ENCODE measurements at places on chromosomes 13 and 19.

DNA sequence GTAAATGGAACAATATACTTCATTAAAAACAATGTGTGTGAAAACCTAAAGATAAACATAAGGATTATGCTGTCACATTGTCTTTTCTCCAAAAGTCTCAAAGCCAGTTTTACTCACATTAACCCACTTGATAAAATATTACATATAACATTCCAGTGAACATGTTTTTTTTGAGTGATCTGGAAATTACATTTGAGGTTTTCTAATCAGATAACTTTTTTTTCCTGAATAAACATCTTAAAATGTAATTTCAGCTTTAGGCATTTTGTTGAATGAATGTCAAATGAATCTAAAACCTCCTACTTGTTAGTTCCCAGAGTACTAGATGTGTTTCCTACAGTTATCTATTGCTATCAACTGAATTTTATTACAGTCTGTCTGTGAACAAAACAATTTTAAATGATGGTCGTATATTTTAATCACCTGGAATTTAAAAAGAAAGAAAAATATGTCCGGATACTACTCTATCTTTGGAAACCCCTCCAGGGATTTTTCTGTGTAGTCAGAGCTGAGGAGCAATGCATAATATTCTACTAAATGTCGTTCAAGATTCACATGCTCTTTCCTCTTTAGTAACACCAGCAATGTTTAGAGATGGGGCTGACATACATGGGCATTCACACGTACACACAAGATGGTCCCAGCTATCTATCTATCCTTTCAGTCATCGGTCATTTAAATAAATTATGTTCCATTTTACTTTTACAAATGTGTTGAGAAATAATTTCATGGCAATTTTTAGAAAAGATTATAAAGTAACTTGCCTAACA is 283.9 kb downstream of the KLF12 start:
- no peak for DNase-seq

DNA sequence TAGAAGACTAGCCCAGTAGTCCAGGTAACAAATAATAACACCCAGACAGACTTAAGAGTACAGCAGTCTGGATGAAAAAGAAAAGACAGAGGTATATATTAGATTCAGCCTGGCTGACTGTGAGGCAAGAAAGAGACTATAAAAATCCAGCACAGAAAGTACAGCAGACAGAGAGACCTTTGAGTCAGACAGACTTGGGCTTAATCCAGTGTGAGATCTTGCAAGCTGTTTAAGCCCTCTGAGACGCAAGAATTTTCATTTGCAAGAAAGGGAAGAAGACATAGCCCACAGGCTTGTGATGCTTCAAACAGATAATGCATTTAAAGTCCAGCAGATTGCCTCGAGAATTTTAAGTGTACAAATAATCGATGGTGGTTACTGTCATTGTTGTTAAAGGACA is 471.4 kb downstream of the LIG4 start:
- no peak for DNase-seq

DNA sequence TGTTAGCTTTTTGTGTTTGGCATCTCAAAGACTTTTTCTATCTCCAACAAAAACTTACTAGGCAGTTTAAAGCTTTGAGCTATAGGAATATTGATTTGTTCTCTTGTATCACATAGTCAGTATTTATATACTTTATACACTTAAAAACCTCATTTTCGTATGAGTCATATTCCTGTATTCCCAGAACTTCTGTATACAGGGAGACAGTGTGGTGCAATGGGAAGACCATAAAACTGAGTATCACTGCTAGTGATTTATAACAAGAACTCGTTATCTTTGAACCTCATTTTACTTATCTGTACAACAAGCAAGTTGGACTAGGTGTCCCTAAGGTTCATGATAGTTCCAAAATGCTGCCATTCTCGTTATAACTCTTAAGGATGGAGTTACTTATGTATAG is 6.3 kb downstream of the GPR180 start:
- DNase-seq = no peak

GRCh38 chr13:59946944-59947343 is 216.8 kb downstream of the DIAPH3 start:
- no peak for DNase-seq

GRCh38 chr19:48368936-48369335 is 4.8 kb downstream of the SYNGR4 start:
- no peak for DNase-seq

- DNase-seq = no peak
Observed at GRCh38 chr19:10669246-10669645, 15.1 kb downstream of the ILF3 start.

DNA sequence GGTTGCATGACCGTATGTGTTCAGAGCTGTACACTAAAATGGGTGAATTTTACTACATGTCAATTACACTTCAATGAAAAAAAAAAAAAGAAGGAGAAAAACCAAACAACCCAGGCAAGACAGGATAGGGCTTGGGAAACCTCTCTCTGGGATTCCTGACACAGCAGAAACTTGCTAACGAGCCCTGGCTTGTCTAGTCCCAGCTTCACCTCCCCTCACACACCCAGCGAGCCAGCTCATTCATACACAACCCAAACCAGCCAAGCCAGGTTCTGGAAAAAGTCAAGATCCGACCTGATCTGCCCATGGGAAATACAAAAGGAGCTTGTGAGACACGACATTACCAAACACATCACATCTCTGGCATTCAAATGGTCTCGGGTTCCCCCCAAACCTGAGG is 3.7 kb upstream of the TECR start:
- DNase-seq = no peak

DNA sequence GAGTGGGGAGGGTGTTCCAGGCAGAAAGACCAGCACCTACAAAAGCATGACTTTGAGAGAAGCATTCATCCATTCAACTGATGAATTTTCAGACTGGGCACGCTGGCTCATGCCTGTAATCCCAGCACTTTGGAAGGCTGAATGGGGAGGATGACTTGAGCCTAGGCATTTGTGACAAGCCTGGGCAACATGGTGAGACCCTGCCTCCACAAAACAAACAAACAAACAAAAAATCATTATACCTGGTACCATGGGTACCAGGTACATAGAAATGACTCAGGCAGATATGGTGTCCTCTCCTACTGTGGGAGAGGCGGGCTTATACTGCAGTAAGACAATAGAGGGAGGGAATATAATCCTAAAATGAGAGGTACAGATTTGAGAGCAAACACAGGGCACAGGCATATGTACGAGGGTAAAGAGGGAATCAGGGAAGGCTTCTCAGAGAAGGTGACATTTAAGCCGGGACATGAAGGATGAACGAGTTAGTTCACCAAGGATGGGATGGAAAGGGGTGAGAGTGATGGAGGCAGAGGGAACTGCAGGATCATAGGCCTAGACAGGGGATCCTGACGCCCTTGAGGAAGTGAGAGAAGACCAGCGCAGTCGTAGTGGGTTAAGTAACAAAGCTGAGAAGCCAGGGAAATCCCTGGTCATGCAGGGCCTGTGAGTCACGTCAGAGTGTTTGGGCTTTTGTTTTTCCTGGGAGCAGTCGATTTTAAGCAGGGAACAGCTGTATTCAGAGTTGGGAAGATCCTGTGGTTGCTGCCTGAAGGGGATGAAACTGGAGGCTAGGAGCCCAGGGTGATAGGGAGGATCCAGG is 2.9 kb downstream of the CYP2S1 start:
- DNase-seq = no peak
